ENCODE measurements at places on chromosomes 2 and 18. TPM values are rescaled to one million over a fixed set of nuclear protein-coding genes. Genes with fewer than 3 reads are reported as not detected.

- DNase-seq: no peak
Measured at GRCh38 chr18:51490860-51491259, 293.4 kb upstream of the MEX3C start.

GRCh38 chr2:186460465-186460864 is 25.6 kb upstream of the ZC3H15 start:
- DNase-seq: no peak

DNA sequence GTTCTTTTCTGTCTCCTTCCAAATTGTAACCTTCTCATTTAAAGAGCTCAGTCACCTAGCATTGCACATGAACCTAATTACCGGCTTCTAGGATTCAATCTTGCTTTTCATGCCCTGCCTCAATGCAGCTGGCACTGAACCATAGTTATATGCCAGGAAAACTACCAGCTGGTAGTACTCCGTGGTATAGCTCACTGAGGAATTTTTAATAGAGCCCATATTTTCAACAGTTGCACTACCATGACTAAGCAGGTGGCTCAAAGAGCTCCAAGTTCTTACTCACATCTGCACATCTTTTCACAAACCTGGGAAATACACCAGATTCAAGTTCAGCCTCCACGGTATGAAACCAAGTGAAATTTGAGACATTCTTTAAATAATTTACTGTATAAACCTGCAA is 363.5 kb downstream of the GRB14 start:
- DNase-seq: no peak

- no peak for DNase-seq
Measured at GRCh38 chr2:62151306-62151638, 44.6 kb upstream of the B3GNT2 start.

GRCh38 chr18:48122376-48122775 is 191.9 kb upstream of the SMAD2 start:
- no peak for DNase-seq

DNA sequence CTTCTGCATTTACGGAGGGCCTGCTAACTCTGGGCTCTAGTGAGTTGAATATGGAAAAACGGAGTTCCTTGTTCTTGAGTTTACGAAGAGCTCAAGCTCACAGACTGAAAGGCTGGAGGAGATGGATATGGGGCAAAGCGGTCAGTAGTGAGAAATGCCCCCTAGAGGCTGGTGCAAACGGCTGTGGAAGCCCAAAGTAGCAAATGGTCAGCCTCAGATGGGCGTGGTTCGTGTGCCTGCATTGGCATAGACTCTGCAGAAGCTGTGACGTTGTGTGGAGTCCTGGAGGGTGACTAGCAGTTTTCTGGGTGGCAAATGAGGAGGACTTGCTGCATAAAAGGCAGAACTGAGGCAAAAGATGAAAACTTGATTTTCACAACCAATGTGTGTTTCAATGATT is 93.6 kb upstream of the TWIST2 start:
- no peak for DNase-seq

DNA sequence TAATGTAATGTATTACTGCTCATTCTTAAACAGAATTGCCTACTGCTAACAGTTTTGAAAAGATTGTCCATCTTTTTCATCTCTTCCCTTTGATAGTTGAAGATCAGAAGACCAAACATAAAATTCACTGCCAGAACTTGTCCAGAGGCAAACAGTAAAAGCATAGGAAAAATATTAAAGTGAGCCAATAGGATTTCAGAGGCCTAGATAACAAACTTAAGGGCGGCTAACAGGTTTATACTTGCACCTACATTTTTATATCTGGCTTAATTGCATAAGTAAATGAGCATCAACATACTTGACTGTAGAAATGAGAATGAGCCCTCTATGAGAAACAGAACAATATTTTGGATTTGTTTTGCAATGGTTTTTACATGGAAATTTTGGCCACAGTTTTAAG is 30.3 kb downstream of the ZC3H15 start:
- DNase-seq: no peak

GRCh38 chr2:101985101-101985792 is 6.5 kb upstream of the IL1R2 start:
- DNase-seq: no peak

DNA sequence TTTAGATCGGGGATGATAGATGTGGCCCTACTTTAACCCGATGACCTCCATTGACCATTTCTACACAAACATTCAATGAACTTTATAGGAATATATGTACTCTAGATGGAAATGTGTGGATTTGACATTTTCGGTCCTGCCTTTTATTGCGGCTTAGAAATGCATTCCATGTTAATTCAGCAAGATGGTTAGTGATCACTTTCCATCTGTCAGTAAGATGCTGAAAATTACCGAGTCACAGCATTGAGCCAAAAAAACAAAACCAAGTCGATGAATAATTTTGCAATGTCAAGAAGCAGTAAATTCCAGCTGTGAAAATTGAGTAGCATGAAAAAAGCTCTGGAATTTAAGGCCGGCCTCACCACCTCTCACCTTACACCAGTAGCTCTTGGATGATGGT is 1642.6 kb upstream of the NXPH2 start:
- no peak for DNase-seq

DNA sequence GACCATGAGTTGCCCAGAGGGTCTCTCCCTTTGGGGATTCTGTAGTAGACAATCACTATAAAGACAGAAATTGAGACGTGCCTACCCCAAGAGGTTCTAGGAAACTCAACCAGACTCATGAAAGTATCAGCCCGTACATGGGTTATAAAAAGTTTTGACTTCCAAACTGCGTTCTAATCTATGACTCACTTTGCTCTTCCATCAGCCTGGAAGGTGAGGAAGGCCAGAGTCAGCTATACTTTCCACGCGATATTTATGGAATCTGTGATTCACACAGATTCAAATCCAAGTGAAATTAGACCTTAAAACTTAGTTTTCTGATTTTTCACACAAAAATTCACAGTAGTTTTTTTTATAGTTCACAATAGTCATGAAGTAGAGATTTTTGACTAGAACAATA is 7.7 kb upstream of the LYPD1 start:
- no peak for DNase-seq

- no peak for DNase-seq
Measured at GRCh38 chr2:17735864-17736263, 17.7 kb downstream of the SMC6 start.

- DNase-seq: no peak
Measured at GRCh38 chr2:215833531-215834162, 179.7 kb downstream of the MREG start.

GRCh38 chr2:96542357-96542977 is 5.9 kb downstream of the ARID5A start:
- DNase-seq: peak; percentile 37

- no peak for DNase-seq
Measured at GRCh38 chr2:166803373-166804000, 84.8 kb upstream of the XIRP2 start.

GRCh38 chr18:9148203-9148552 is 11.6 kb downstream of the ANKRD12 start:
- no peak for DNase-seq

GRCh38 chr2:178689808-178690207 is 117.4 kb downstream of the TTN start:
- no peak for DNase-seq

DNA sequence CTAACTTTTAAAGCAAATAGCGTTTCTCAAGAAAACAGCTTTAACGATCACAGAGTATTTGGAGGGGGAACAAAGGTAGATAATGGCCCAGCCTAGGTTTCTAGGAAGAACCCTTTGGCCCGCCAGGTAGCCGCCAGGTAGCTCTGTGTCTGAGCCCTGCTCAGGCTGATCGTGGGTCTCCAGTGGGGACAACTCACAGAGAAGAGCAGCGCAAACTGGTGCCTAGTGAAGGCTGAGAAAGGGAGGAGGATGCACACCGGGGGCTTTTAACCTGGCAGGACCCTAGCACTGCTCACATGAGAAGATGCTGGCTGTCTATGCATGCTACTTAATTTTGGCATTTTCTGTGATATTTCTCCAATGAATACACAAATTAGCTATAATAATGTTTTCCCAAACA is 5.8 kb downstream of the NGEF start:
- no peak for DNase-seq

- no peak for DNase-seq
Measured at GRCh38 chr2:53505826-53506225, 261.8 kb upstream of the CHAC2 start.

- no peak for DNase-seq
Measured at GRCh38 chr18:59419386-59419785, 60.3 kb upstream of the LMAN1 start.

DNA sequence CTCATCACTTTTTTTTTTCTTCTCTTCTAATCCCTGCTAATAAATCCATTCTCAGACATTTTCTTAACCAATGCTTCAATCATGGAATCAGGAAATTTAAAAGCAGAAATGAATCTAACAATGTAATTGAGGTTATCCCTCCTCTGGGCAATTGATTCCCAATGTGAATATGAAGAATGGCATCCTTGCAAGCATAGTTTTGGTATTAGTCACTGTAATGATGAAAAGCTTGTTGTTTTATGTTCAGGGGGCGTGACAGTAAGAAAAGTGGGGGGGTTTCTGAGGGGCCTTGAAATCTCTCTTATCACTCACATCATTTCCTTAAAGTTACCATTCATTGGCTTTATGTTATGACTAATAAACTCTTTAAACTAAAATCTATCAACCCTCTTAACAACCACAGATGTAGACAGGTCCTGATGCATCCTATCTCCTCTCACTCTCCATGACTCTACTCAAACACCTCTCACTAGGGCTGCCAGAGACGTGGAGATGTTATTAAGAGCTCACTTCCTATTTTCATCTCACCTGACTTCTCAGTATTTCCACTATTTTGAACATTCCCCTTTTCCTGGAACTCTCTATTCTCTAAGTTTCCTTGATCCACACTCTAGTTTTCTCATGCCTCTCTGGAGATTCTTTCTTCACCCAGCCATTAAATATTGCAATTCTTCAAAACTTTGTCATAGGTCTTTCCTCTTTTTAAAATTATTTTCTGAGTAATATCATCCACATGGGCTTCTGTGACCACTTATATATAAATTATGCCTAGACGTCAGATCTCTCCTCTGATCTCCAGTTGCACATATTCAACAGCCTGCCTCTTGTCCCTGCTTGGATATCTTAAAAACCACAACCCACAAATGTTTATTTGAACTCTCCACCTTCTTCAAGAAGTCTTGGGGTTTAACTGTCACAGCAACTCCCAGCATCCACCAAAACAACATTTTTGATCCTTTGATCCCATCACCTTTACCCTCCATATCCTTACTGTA is 332.9 kb downstream of the CDH2 start:
- no peak for DNase-seq

DNA sequence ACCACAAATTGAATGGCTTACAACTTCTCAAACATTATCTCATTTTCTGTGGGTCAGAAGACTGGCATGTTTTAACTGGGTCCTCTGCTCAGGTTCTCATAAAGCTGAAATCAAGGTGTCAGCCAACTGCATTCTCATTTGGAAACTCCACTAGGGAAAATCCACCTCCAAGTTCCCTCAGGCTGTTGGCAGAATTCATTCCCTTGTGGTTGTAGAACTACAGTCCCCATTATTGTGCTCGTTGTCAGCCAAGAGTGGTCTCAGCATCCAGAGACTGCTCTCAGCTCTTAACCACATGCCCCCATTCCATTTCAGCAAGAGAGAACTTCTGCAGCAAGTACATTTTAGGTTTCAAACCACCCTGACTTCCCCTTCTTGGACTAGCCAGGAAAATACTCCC is 12.2 kb downstream of the NOL4 start:
- no peak for DNase-seq

Gene PASK
- 15.7 TPM for total RNA-seq

Gene FAM237A
- total RNA-seq: not detected

Gene VIT
- total RNA-seq: 0.32 TPM

Gene C2orf81
- total RNA-seq: 2.1 TPM

Gene KCNG2
- total RNA-seq: 0.46 TPM

Gene LRRTM1
- total RNA-seq: not detected

Gene DHRS9
- total RNA-seq: 7.6 TPM

Gene MC5R
- total RNA-seq: not detected

Gene SERPINB7
- total RNA-seq: 0.29 TPM

Gene NBEAL1
- total RNA-seq: 73.4 TPM

Gene CYP27A1
- total RNA-seq: 180 TPM

Gene ALK
- not detected for total RNA-seq

Gene CFC1
- 0.38 TPM for total RNA-seq

Gene NYAP2
- 0.93 TPM for total RNA-seq

Gene EMILIN2
- total RNA-seq: 35.2 TPM

Gene GALNT5
- 40.2 TPM for total RNA-seq
